ENCODE measurements at places on chromosomes 1 and 21.

- DNase-seq: no peak
These were observed 82.5 kb upstream of the ZNF648 start for GRCh38 chr1:182143825-182144645.

GRCh38 chr1:74714429-74715235 is 18.2 kb downstream of the CRYZ start:
- DNase-seq: no peak

- DNase-seq: no peak
These were observed 22.0 kb downstream of the GFI1 start for GRCh38 chr1:92464588-92465255.

DNA sequence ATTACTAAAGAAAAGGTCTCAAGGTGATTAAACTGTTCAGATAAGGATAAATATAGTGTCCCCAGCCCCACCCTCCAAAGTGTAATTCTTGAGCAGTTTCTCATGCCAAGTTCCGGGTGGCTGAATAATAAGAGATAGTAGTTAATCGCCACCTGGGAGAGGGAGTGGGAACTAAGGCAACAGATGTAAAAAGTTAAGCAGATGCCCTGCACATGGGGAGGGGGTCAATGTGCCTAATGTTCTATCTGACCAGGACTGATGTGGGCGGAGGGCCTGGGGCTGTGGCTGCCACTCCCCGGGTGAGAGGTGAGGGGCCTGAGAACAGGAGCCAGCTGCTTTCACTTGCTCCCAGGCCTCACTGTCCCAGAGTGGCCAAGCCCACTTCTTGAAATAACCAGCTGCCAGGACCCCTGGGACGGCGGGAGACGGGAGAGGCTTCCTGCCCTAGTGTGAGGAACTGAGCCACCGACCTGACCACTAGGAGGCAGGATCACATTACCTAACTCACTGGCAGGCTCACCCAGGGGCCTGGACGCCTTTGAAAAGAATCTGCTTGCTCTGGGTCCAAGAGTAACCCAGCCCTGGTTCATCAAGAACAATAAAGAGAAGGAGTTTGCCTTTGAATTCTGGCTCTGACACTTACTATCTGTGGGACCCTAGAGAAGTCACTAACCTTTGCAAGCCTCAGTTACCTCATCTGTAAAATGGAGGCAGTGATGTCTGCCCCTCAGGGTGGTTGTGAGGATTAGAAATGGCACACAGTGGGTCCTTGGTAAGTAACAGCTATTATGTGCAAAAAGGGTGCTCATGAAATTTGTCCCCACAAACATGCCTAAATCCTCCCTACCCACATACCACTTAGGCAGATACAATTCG is 179.2 kb downstream of the ATG4C start:
- DNase-seq: no peak

- DNase-seq: no peak
These were observed 8.1 kb downstream of the MTHFR start for GRCh38 chr1:11797525-11798216.

GRCh38 chr1:75130865-75131564 is 3.2 kb upstream of the LHX8 start:
- DNase-seq: no peak

GRCh38 chr1:37482796-37483744 is 8.7 kb downstream of the ZC3H12A start:
- no peak for DNase-seq

DNA sequence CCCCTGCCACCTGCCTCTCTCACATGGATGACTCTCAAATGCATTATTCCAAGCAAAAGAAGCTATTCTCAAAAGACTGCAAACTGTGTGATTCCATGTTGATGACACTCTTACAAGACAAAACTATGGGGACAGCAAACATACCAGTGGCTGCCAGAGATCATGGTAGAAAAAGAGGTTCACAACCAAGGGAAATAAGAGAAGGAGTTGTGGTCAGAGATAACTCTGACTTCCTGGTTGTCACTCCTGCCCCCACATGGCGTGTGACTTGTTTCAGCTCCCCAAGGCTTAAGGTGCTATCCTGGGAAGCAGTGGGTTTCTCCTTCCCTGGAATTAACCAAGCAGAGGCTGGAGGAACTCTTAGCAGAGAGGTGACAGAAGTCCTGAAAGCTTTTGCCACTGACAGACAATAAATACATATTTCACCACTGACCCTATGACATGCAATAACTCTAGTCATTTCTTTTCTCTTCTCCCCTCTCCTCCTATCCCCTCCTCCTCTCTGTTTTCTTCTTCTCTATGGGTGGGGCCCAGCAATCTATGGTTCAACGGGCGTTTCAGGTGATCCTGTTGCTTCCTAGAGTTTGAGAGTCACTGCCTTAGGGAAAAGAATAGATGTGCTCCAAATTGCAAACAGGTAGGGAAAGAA is 185.1 kb downstream of the FCRL5 start:
- no peak for DNase-seq

DNA sequence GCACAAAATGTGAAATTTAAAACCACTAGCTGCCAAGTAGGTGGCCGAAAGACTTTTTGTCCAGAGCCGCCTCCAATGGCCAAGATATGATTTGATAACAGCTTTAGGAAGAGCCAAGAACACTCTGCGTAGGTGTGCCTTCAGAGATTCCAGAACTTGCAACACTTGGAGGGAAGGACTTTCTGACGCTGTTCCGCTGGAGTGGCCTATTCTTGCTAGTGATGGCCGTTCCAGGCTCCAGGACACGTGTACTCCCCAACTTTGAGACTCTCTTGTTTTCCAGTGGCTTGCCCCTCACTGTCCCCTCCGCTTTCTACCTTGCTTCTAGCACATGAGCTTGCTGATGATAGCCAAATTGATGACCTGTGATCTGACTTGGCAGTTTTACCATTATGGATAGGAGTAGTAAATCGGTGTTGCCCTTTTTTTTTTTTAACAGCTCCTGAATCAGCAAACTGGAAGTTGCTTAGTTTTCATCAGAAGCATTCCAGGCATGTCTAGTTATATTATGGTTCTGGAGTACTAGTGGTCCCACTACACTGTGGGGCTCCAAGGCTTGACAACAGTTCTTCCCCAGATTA is 1.0 kb downstream of the PRDX6 start:
- no peak for DNase-seq

DNA sequence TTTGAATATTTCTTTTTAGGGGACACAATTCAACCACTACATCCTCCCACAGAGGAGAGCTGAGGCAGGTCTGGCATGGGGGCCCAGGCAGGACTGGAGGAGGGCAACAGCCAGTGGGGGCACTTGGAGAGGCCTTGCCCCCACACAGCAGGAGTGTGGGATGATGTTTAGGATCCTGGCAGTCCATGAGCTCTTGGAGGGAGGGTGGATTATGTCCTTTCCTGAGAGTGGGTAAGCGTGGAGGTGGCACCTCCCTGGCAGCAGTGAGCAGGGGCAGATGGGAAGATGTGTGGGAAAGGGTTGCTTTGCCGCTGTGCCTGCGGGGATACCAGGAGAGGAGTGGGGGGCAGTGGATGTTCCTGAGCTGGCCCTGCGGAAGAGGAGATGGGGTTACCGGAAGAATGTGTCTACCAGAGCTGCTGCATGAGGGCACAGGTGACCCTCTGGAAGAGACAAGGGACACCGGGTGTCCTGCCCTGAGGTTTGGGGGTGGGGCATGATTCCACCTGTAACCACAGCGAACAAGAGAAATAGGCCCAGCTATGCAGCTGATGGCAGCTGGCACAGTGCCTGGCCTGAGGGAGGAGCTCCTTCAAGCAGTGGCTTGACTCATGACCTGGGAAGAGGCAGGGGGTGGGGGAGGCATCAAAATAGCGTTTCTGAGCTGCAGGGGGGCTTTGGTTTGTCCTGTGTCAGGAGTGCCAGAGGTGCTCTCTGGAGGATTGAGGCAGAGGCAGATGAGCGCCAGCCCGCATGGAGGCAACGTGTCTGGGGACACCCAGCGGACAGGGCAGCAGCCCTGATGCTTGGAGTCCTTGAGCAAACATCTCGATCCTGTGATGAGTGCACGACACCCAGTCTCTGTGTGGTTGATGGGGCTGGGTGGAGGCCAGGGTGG is 123.9 kb upstream of the TMPRSS2 start:
- DNase-seq: no peak

- no peak for DNase-seq
These were observed 21.0 kb downstream of the KIF21B start for GRCh38 chr1:201002510-201002909.

DNA sequence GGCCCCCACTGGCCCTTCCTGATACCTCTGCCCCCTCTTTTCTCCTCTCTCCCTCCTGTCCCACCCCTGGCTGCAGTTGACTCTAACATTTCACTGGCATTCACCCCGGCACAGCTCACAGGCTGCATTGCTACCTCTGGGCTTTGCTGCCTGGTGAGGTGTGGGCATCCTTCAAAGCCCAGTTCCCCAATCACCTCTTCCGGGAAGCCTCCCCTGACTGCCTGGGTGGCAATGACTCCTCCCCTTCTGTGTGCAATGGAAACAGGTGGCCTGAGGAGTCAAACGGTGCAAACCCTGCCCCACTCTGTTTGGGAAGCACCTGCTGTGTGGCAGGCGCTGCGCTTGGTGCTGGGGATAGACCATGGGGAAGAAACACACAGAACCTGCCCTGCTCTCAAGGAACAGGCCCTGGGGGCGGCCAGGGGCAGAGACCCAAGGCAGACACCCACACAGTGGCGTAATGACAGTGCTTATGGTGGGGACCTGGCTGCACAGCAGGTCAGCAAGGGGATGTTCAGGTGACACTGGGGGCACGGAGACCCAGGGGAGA is 39.3 kb upstream of the POFUT2 start:
- peak; percentile 8 for DNase-seq

- DNase-seq: no peak
These were observed 221.1 kb downstream of the NPHP4 start for GRCh38 chr1:5770981-5771765.

- DNase-seq: no peak
These were observed 387.2 kb downstream of the PTPRU start for GRCh38 chr1:29623501-29623900.

GRCh38 chr21:21268061-21268471 is 269.9 kb downstream of the NCAM2 start:
- no peak for DNase-seq

GRCh38 chr1:12615159-12615864 is 2.7 kb downstream of the DHRS3 start:
- no peak for DNase-seq

DNA sequence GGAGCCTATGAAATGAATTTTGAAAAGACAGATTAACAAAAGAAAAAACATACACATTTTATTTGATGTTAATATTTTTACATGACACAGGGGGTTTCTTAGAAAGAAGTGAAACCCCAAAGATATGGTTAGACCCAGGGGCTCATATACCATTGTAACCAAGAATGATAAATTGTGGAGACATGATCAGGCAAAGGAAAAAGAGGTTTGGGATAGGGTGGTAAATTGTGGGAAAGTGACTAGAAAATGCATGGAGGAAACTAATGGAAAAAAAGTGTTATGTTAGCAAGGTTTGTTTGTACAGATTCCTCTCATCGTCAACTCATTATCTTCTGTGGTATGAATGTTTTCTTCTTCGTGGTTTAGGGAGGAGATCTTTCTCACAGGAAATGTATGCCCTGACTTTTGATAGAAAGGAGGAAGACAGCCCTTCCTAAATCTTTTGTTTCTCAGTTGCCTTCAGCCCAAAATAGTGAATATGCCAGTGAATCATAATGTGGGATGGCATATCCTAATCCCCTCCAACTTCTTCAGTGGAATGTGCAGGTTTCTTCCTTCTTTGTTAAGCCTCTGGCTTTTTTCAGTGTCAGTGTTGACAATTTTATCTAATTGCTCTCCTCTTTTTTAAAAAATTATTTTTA is 140.4 kb upstream of the UBE2U start:
- no peak for DNase-seq

DNA sequence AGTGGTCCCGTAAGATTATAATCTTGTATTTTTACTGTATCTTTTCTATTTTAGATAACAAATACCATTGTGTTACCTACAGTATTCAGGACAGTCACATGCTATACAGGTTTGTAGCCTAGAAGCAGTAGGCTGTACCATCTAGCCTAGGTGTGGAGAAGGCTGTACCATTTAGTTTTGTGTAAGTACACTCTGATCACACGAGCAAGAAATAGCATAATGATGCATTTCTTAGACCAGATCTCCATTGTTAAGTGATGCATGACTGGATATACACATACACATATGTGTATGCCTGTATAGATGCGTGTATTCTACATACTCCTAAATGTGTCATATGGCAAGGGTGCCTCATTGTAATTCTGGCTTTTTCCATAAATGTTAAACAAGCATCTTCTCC is 33.9 kb downstream of the GALNT2 start:
- DNase-seq: no peak

DNA sequence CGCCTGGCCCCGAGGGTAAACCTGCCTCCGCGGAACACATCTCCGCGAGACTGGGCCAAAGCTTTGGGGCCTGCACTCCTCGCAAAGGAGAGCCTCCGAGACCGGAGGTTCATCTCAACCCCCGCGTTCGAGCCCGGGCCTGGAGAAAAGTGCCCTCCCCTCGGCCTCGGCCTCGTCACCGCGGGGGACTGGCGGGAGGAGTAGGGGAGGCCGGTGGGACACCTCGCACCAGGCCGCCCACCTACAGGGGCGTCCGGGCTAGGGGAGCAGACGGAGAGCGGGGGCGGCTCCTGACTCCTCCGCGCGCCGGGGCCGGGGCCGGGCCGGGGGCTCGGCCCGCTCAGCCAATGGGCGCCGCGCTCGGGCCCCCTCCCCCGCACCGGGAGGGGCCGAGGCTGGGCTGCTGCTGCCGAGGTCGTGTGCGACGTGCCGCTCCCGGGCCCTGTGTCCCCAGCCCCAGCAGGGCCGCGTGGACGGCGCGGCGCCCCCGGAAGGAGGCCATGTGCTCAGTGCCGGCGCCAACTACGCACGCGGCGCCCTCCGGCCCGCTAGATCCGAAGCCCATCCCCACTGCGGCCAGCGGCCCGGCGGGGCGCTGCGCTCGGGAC is 684 bp downstream of the SLC2A1 start:
- DNase-seq: peak; percentile 61

DNA sequence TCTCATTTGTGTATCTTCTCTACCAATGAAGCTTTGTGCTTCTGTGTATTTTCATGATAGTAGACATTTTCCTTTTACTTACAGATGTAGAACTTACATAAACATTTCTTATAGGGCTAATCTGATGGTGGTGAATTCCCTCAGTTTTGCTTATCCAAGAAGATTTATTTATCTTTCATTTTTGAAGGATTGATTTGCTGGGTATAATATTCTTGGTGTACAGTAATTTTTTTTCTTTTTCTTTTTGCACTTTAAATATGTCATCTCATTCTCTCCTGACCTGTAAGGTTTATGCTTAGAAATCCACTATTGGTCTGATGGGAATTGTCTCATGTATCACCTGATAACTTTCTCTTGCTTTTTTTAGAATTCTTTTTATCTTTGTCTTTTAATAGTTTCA is 127.6 kb upstream of the KCTD3 start:
- no peak for DNase-seq

- DNase-seq: peak; percentile 31
These were observed 742 bp downstream of the ARTN start for GRCh38 chr1:43934101-43934985.

GRCh38 chr1:57916041-57916440 is 492.2 kb upstream of the DAB1 start:
- DNase-seq: no peak

- no peak for DNase-seq
These were observed 57.9 kb upstream of the LGALS8 start for GRCh38 chr1:236465959-236466303.

Measured in CD8-positive, alpha-beta memory T cell (primary cell).